Muscle of back (tissue), 13 donors: ENCODE measurements at places on chromosomes 13 and 19. TPM values are rescaled to one million over a fixed set of nuclear protein-coding genes. Genes with fewer than 3 reads are reported as not detected.
A peak's percentile ranks its signal among the peaks of the same experiment; 100 is the strongest.

DNA sequence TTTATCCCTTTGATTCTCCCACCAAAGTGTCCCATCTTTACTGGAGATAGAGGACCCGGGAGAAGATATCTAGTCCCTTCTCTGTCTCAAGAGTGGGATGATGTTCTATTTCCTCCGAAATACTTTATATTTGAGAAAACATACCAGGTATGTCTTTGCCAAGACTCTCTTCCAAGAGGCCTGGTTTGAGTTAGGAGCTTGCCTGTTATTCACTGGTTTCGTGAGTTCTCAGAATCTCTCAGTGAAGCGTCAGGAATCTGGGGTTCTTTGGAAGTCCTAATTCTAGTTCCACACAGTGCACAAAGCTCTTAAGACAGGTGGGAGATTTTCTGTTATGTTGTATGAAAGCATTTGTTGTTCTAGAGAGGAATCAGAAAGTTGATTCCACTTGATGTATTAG lies 182.0 kb downstream of the DNAJC15 start:
- DNase-seq = peak; percentile 30

DNA sequence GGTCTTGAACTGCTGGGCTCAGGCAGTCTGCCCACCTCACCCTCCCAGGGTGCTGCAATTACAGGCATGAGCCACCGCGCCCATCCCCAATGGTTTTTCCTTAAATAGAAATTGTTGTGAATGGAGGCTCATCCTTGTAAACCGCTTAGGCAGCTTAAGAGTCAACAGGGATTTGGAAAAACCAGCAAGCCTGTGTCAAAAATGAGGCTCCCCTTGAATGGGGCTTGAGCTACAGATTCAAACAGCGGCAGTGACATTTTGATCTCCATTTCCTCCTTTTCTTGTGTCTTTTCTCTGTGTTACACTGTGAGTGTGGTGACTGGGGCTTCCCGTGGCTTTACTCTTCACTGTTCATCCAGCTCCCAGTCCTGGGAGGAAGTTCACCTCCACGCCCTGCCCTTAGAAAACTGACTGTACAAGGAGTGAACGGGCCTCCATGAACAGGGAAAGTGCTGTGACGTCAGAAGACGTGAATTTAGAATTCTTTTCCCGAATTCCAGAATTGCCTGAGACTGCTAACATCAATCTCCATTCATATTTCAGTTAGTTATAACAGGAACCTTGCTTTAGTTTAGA lies 15.3 kb upstream of the RAB8A start:
- DNase-seq = no peak

DNA sequence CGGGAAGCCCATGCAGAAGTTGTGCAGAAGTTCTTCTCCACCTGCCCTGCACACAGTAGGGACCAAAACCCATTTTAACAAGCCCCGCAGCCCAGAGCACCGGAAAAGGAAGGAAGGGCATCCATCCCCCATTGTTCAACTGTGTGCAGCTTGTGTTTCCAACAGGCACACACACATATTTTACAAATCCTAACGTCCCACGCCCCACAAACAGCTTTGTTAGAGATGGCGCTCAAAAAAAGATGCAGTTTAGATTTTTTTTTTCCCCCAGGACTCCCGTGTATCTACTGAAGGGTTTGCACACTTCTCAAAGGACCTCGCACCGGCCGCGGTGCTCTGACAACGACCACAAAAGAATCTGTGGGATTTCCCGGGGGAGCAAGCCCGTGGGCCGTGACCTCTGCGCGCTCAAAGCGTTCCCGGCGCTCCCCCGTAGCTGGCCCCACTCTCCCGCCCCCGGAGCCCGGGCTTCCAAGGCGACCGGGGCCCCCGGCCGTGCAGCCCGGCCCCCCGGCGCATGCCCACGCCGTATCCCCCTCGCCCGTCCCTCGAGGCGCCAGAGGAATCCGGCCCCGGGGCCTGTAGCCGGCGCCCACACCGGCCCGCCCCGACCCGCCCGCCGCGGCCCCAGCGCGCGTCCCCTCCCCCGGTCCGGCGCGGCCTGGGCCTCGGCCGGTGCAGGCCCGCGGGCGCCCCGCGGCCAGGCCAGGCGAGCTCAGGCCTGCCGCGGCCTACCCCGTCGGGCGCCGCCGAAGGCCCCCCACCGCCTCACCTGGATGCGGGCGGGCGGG lies 523 bp downstream of the ELAVL1 start:
- peak; percentile 20 for DNase-seq

GRCh38 chr19:17405250-17406045 lies at the start of gene BST2:
Gene BST2, minus strand, starts transcription at chr19:17405630. Its CDS starts 55 bp downstream, at chr19:17405575.
- DNase-seq = no peak

DNA sequence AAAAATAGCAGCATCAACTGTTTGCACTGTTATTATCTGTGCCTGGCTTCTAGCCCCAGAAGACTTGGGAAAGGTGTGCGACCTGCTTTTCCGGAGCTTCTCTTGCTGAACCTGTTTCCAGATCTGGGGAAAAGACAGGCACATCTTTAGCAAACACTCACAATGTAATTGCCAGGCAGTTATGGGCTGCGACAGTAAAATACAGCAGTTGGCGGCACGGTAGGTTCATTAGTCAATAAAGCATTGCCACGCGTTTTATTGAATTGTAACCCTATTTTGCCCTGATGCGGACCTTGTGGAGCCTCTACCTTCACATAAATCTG lies 223.7 kb upstream of the TSHZ3 start:
- DNase-seq = no peak

DNA sequence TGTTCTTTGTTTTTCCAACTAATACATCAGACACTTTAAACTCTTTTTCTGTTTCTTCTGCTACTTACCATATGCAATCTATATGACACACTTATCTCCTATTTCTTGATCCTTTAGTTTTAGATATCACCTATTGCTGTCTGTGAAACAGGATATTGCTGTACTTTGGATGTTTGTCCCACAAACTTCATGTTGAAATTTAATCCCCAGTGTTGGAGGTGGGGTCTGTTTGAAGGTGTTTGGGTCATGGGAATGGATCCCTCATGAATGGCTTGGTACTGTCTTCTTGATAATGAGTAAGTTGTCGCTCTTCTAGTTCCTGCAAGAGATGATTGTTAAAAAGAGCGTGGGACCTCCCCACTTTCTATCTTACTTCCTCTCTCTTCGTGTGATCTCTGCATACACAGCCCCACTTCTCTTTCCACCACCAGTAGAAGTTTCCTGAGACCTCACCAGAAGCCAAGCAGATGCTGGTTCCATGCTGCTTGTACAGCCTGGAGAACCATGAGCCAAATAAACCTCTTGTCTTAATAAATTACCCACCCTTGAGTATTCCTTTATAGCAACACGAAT lies 244.2 kb downstream of the NHLRC3 start:
- no peak for DNase-seq

DNA sequence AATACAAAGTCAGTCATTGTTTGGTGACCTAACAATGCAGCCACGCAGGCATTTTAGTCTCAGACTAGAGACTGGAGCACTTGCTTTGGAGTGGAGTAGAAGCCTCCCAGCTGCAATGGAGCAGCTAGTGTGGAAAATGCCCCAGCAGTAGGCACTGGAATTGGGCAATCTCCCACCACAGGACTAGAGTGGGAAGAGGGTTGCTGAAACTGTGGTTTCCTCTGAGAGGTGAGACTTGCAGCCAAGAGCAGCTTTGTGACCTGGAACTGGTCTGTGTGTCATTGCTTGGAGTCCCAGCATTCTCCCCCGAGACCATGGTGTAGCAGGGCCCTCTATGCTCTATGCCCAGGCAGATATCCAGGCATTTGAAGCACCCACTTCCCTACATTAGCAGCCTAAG lies 556.3 kb downstream of the UQCRFS1 start:
- no peak for DNase-seq

GRCh38 chr13:111665691-111666095 lies 345.3 kb downstream of the TEX29 start:
- no peak for DNase-seq

DNA sequence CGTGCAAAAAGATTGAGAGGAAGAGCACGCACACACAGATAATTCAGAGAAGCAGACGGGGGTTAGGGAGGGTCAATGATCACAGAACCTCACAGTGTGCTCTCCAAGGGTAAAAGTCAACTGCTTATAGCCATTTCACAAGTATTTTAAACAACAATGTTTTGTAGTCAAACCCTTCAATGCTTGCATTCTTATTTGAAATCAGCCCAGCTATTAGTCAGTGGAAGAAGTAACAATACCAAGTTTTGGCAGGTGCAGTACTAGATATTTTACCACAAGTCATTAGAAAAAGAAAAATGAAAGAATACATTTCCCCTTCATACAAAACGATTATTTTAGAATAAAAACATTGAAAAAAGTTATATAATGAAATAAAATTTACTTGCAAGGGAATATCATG lies 2.6 kb downstream of the CSNK1A1L start:
- no peak for DNase-seq

- no peak for DNase-seq
These were observed 287 bp upstream of the B3GLCT start for GRCh38 chr13:31199527-31199848.

- DNase-seq = no peak
These were observed 42.2 kb upstream of the TEX29 start for GRCh38 chr13:111278258-111278657.

DNA sequence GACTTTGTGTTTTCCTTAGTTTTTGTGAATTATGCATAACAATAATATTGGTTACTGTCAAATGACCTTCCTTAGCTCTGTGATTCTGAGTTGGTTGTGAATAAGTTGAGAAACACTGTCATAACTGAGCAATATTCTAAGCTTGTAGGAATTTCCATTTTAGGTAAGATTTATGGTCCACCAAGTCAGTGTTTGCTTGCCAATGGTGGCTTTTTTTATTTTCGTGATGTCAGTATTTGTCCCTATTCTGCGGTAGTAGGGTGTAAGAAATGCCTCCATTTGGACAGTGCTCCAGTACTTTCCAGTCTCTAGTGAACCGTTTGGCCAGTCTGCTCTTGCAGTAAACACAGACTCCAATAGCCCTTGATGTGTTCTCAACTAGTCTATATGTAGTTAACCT lies 94.7 kb downstream of the FRY start:
- DNase-seq = no peak

- no peak for DNase-seq
These were observed 99.2 kb downstream of the GADD45B start for GRCh38 chr19:2574971-2575630.

GRCh38 chr19:947090-947706 lies 21.4 kb downstream of the ARID3A start:
- no peak for DNase-seq

GRCh38 chr19:3851254-3852176 lies 17.3 kb downstream of the ZFR2 start:
- DNase-seq = no peak

- no peak for DNase-seq
These were observed 91.6 kb downstream of the MBNL2 start for GRCh38 chr13:97313551-97314260.

- DNase-seq = peak; percentile 53
These were observed 28.8 kb upstream of the TUBGCP3 start for GRCh38 chr13:112616586-112617362.

DNA sequence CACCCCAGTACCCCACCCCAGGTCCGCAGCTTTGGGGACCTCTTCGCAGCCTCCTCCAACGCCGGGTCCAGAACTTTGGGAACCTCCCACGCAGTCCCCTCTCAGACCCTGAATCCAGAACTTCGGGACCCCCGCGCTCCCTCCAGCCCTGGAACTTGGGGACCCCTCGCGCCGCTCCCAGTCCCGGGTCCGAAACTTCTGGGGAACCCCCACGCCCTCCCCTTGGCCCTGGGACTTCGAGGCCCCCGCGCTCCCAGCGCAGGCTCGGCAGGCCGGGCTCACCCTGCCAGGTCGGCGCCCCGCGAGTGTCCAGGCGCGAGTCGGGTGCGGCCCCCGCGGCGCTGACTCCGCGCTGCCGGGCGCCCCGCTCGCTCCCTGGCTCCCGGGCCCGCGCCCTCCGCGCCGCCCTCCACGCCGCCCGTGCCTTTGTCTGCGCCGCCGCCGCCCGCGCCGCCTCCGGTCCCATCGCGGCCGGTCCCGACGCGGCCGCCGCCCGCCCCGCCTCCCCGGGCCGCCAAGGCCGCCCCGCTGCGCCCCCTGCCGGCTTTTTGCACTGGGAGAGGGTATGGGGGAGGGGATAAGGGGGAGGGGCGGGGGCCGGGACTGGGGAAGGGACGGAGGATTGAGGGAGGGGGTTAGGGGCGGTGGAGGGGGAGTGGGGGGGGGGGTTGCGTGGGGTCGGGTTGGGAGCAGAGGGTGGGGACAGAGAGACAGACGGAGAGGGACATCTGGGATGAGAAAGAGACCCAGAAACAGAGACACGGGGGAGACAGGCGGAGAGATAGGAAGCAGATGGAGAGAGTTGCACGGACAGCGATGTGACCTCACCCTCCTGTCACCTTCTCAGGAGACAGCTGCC lies at the start of gene HOMER3:
TSS of gene HOMER3 (minus strand) at position 449 of the 859 bp plus-strand sequence. CDS start 2,235 bp downstream, outside the sequence.
- peak; percentile 83 for DNase-seq

GRCh38 chr13:20891768-20892167 lies 10.8 kb downstream of the XPO4 start:
- DNase-seq = no peak

The C19orf33 gene
- 7.4 TPM for polyA plus RNA-seq

The SHISA2 gene
- 44.1 TPM for polyA plus RNA-seq

The CLEC17A gene
- polyA plus RNA-seq = not detected

The DPF1 gene
- 4.2 TPM for polyA plus RNA-seq
